Stimulated activated CD8-positive, alpha-beta memory T cell treated with anti-CD3 and anti-CD28 coated beads, Interleukin-4, amount 100 ng/mL, for 1 hour (primary cell): ENCODE measurements at places on chromosomes 16 and 17.

GRCh38 chr16:79185711-79186110 is 414.8 kb downstream of the MAF start:
- DNase-seq, result no peak

DNA sequence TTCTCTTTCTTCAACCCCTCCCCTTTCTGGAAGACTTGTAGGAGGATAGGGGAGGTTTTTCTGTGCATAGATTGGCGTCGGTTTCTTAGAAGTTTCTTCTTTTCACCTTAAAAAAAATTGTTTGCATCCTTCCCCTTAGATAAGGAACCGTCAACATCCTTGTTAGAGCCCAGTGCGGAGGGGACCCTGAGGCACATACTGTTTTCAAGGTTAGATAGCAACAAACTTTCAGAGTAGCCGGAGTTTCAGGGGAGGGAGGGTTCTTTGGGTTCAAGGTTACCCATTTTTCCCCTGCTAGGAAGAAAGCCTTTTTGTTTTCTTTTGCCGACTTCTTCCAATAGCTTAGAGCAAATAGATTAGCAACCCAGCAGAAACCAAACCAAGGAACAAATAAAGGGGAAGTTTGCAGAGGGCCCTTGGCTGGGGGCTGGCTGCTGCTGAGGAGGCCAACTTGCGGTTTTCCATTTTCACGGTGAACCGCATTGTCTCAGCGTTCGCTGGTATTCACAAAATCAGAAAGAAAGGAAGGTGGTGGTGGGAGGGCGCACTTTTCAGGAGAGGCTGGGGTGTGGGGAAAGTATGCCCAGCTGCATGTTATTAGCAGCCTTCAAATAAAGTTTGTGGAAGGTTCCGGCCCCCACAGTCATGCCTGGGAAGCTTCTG is 28.8 kb downstream of the MSI2 start:
- no peak for DNase-seq

GRCh38 chr17:17928398-17929287 is 43.6 kb downstream of the TOM1L2 start:
- DNase-seq, result no peak

DNA sequence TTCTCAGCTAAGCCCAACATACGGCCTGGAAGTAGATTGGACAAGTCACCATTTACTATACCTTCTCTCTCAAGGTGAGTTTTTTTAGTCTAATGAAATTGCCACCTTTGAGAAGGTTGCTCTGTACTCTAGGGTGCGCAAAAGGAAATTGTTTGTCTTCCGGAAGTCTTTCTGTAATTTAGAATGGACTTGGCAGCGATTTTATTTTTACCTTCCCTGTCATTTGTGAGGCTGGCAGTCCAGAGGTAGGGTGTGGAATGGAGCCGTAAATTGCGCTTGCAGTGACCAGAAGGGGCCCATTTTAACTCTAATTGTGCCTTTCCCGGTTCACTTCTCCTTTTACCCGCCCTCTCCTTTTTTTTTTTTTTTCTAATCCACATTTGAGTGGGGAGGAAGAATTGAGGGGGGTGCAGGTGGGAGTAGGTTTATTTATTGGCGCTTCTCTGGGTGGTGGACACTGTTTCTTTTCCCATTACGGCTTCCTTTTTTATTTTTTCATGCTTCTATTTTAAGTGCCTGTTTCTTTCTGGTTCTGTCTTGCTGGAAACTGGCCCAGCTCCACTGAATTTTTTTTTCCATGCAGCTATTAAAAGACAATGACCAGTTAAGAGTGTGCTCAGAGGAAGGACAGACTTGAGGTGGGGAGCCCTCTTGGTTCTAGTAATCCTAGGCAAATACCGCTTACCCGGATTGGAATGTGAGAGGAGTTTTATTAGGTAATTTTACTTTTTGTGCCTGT is 89.7 kb upstream of the CLEC18A start:
- no peak for DNase-seq

- DNase-seq, result no peak
These were observed 54.8 kb downstream of the SLFN5 start for GRCh38 chr17:35297666-35298065.

DNA sequence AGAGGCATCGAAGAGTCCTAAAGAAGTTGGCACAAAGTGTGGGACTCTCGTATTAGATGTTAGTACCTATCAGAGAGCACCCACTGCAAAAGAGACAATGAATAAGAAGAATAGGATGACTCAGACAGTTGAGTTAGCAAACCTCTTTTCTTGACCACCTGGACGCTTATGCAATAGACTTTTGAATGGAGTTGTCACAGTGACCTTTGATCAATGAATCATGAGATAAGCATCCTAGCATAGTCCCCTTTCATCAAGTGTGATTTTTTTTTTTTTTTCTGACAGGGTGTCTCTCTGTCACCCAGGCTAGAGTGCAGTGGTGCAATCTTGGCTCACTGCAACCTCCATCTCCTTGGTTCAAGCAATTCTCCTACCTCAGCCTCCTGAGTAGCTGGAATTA is 1417.9 kb upstream of the GOT2 start:
- no peak for DNase-seq

GRCh38 chr16:85187002-85187401 is 74.7 kb upstream of the CIBAR2 start:
- no peak for DNase-seq

DNA sequence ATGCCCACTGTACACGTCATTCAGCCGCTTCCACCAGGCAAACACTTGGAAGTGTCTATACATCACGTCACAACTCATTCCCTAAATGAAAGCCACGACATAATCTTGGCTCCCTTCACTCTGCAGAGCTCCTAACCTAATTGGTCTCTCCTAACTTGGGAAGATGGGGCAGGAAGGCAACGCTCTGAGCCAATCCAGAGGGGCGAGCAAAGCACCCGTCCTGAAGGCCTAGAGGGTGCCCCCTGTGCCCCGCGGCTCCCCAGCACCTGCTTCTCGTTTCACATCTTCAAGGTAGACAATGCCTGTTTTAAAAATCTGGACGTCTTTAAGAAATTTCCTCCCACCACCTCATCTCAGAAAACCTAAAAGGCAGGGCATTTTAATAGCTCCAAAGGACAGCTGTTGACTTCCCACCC is 1.0 kb downstream of the CSNK2A2 start:
- DNase-seq, result no peak

DNA sequence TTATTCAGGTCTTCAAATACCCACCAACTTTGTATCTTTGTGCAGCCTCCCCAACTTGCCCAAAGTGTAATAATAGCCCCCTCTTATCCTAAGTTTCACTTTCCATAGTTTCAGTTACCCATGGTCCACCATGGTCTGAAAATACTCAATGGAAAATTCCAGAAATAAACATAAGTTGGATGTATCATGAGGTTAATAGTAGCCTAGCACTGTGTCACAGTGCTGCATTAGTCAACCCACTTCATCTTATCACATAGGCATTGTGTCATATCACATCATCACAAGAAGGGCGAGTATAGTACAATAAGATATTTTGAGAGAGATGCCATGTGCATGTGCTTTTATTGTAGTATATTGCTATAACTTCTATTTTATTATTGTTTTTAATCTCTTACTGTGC is 21.9 kb downstream of the OMG start:
- no peak for DNase-seq

DNA sequence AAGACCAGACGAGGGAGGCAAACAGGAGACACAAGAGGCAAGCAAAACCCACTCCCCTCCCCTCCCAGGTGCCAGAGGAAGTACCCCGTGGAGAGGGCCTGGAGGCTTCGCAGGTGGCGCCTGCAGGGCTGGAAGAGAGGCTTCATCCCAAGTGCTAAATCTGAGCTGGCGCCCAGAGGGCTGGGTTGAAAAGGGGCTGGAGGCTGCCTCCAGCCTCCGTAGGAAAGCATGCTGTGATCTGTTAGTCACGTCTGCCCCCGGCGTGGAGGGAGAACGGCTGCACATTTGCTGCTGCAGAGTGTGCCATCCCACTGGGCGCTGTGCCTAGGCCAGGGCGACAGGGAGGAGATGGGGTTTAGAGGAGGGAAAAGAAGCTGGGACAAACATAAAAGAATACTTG is 16.9 kb downstream of the RPH3AL start:
- no peak for DNase-seq

DNA sequence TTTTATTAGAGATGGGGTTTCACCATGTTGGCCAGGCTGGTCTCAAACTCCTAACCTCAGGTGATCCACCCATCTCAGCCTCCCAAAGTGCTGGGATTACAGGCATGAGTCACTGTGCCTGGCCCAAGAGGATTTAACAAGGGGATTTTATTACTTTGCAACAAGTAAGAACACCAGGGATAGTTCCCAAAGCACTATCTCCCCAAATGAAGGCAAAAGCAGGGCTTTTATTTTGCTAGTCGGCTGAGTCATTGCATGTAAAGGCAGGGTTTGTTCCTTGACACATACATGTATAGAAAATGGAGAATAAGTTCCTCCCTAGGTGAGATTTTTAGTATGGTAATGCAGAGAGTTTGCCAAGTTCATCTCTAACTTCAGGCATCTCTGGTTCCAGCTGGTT is 24.0 kb downstream of the REXO5 start:
- no peak for DNase-seq

- no peak for DNase-seq
These were observed 3.8 kb downstream of the TTYH2 start for GRCh38 chr17:74217037-74217730.

DNA sequence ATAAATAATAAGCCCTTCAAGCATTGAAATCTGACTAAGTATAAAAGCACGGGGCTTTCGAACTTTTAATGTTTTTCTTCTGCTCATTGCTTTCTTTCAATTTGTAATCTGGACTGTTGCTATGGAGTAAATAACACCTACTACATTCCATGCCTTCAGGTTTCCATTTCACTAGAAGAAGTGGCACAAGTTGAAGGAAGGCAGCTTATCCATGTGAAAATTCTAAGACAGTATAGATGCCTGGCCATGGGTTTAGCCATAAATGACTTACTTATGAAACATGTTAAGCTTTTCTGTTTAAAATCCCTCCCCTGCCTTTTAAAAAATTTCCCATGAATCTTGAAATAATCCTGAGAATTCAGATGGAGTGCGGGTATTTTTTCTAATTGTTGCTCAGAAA is 30.6 kb downstream of the KCNJ16 start:
- no peak for DNase-seq

GRCh38 chr17:41496803-41497484 is 7.2 kb upstream of the KRT36 start:
- no peak for DNase-seq

- DNase-seq, result no peak
These were observed 40.2 kb downstream of the HS3ST3B1 start for GRCh38 chr17:14340857-14341754.

DNA sequence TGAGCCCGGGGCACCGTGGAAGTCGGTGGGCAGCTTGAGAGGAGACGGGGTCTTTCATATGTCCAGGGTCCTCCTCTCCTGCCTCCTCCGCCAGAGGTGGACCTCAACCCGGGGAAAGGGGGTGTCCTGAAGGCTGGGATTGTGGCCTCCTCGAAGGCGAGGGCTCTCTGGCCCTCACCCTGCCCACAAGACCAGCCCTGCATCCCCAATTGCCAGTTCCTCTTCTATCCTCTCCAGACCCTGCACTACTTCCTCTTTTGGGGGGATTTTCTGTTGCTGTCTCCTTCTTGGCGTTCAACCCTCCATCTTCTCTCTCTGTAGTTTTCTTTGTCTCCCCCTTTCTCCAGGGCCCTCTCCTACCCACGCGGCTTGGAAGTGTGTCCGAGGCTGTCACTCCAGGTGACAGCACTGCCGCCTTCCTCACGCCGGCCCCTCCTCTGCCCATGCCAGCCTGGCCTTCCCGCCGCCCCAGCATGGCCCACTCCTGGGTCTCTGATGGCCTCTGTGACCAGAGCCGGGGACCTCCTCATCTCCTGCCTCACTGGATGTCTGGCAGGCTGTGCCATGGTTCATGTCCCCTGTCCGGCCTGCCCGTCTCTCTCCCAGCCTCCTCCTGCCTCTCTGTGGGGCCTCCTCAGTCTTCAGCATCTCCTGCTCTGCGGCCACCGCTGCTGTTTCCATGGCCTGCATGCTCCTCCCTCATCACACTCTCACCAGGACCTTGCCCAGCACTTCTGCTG is 2.4 kb upstream of the ITGAX start:
- no peak for DNase-seq

GRCh38 chr17:4087911-4088693 is 54.7 kb downstream of the ZZEF1 start:
- no peak for DNase-seq

DNA sequence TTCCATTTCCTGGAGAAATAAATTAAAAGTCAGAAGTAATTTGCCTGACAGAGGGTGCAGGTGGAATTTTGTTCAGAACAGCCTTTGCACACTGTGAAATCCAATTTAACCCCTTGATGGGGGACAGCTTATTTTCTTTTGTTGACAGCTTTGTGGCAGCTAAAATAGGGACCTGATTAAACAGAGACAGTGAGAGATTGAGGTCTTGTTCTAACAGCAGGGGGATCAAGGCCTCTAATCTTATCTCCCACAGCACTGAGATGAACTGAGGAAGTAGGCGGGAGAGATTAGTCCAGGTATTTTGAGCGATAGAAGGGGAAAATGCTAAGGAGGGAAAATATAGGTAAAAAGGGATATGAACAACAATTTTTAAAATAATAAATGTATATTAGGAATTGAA is 1491.4 kb upstream of the GOT2 start:
- no peak for DNase-seq

GRCh38 chr16:79849119-79849518 is 248.6 kb upstream of the MAF start:
- DNase-seq, result no peak

DNA sequence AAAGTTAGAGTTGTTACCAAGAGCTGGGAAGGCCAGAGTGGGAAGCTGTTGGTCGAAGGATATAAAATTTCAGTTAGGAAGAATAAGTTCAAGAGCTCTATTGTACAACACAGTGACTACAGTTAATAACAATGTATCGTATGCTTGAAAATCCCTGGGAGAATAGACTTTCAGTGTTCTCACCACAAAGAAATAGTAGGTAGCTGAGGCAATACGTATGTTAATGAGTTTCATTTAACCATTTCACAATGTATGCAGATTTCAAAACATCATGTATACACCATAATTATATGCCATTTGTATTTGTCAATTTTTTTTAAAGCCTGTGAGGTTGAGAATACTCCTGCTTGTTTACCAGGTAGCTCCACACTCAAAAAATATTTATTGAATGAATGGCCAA is 41.5 kb upstream of the MYOCD start:
- no peak for DNase-seq

GRCh38 chr17:80158846-80159245 is 11.0 kb upstream of the CARD14 start:
- no peak for DNase-seq

GRCh38 chr17:40107522-40108174 is 7.3 kb upstream of the NR1D1 start:
- DNase-seq, result no peak

DNA sequence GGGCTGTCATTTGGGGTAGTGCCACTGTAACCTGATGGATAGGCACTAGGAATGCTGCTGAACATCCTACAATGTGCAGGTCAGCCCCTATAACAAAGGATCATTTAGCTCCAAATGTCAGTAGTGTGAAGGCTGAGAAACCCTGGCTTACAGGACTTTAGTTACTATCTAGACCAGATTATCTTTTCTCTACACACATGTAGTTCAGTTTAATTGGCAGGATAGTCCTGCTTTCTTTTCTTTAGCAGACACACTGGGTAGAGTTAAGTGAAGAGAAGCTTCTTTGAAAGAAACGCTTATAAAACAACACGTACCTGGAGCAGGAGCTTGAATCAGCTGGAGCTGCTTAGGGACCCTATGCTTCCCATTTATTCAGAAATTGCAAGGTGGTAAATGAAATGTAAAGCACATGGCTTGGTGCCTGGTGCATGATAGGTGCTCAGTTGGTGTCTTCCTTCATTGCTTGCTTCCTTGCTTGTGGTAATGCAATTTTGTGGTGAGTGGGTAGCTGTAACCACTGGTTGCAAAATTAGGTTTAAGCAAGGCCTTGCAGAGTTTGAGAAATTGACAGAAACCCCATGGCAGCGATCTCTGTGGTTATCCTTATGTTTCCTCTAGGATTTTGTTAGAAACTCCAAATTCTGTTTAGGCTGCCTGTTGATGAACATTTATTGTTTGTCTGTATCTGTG is 9.4 kb downstream of the METTL9 start:
- DNase-seq, result no peak
